ENCODE measurements at places on chromosomes 16 and 17.

DNA sequence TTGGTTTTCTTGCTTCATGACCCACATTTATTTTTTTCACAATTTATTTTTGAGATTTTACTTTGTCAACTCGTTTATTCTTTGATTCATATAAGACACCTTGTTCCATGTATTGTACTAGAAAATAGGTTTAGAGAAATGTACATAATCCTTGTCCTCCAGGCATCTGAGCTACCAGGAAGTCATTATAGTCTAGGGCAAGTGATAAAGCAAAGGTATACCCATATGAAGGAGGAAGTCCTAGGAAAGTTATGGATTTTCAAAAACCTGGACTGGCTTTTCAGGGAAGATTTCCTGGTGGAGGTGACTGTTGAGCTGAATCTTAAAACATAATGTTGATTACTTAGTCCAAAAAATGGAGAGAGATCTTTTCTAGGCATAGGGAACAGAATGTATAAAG, 98.8 kb upstream of the SHISA6 start:
- DNase-seq: no peak

GRCh38 chr16:30009990-30010843, 610 bp downstream of the DOC2A start:
- no peak for DNase-seq

- no peak for DNase-seq
Observed at GRCh38 chr16:534856-535445, 7.4 kb downstream of the CAPN15 start.

GRCh38 chr17:6514371-6514770, 42.0 kb downstream of the PITPNM3 start:
- DNase-seq: no peak

DNA sequence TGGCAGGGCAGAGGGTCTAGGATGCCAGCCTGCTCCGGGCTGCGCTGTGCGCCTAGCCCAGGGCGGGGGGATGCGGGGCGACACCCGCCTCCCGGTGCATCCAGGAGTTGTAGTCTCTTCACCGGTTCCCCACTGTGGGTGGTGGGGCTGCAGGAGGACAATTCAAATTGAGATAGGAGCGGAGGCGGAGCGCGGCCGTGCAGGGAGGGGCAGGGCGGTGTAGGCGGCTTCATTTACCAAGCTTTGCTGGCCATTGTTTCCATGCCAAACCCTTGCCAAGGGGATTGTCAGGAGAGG, 2047.4 kb downstream of the TP53TG3F start:
- DNase-seq: no peak

- no peak for DNase-seq
Observed at GRCh38 chr16:29959293-29959692, 2.6 kb upstream of the TMEM219 start.

GRCh38 chr16:56743840-56744239, 13.9 kb downstream of the NUP93 start:
- DNase-seq: peak; percentile 45

- no peak for DNase-seq
Observed at GRCh38 chr16:87451563-87452210, 41.1 kb downstream of the ZCCHC14 start.

GRCh38 chr16:74111456-74111982, 185.1 kb upstream of the PSMD7 start:
- no peak for DNase-seq
